Stimulated activated CD8-positive, alpha-beta memory T cell treated with anti-CD3 and anti-CD28 coated beads, Interleukin-15, amount 100 ng/mL, for 24 hours (primary cell): ENCODE measurements at places on chromosomes 12 and 14.

DNA sequence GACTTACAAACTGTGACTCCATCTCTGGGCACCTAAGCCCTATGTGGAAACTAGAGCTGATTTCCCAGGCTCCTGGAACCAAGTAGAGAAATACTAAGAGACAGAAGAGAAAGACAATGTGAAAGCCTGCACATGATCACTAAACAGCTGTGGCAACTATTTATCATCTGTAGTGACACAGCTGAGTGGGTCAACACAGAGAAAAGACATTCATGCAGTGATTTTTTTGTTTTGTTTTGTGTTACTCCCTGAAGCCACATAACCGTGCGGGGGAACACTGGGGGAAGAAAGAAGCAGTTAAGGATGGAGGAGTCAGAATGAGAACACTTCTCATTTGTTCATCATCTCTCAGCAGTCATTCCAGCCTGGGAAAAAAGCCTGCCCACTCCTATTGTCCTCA lies 1.5 kb downstream of the PRR4 start:
- DNase-seq: no peak

GRCh38 chr14:99662846-99663245 lies 17.9 kb downstream of the HHIPL1 start:
- DNase-seq: no peak

GRCh38 chr12:38708466-38708865 lies 196.9 kb downstream of the CPNE8 start:
- DNase-seq: no peak

- no peak for DNase-seq
Measured at GRCh38 chr12:131901431-131902331, 7.3 kb downstream of the ULK1 start.

GRCh38 chr14:85597701-85598100 lies 67.8 kb downstream of the FLRT2 start:
- no peak for DNase-seq

GRCh38 chr14:23696701-23697239 lies 60.6 kb downstream of the DHRS2 start:
- no peak for DNase-seq

GRCh38 chr12:107929436-107929835 lies 154.9 kb downstream of the ASCL4 start:
- DNase-seq: no peak

DNA sequence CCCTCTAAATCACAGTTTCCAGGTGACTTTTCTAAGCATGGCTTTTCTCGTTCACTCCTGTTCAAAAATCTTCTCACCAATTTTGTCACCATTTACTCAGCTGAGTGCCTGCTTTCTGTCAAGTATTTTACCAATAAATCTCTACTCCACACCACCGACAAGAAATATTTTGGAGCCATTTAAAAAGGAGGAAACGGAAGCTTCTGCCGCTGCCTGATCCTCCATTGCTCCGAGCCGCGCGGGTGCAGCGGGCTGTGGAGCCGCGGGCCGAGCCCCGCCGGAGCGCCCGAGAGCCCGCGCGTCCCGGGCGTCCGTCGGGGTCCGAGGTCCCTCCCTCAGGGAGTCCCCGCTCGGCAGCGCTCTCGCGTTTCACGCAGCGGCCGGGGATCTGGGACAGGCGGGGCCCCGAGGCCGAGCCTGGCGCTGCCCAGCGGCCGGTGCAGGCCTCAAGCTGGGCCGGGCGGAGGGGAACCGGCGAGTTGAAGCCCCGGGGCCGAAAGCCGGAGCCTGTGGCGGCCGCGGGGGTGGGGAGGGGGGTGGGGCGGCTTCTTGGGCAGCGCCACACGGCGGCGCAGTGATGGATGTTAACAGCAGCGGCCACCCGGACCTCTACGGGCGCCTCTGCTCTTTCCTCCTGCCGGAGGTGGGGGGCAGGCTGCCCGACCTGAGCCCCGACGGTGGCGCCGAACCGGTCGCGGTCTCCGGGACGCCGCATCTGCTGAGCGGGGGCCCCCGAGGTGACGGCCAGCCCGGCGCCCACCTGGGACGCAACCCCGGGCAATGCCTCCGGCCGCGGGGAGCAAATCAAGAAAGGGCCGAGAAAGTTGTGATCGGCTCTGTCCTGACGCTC lies 1.1 kb upstream of the HEBP1 start:
- no peak for DNase-seq

- DNase-seq: no peak
Measured at GRCh38 chr12:52280319-52280795, 5.9 kb downstream of the KRT86 start.

DNA sequence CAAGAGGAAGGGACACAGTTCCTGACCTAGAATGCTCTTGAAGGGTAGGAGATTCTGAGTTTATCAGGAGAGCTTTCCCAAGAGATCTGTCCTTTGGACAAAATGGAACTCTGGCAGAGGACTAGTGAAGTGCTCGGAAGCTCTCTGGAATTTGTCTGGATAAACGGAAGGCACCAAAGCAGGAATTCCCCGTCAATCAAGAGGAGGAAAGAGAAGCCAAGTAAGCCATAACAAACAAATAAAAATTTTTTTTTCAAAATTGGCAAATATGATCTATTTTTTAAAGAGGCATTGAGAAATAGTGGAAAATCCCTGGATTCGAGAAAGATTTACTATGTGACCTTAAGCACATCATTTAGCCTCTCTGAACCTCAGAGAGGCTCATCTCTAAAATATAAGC lies 99.2 kb downstream of the GRIN2B start:
- DNase-seq: no peak

- DNase-seq: no peak
Measured at GRCh38 chr12:26767865-26768264, 65.1 kb downstream of the ITPR2 start.

- no peak for DNase-seq
Measured at GRCh38 chr14:89139404-89140247, 277.4 kb downstream of the FOXN3 start.

DNA sequence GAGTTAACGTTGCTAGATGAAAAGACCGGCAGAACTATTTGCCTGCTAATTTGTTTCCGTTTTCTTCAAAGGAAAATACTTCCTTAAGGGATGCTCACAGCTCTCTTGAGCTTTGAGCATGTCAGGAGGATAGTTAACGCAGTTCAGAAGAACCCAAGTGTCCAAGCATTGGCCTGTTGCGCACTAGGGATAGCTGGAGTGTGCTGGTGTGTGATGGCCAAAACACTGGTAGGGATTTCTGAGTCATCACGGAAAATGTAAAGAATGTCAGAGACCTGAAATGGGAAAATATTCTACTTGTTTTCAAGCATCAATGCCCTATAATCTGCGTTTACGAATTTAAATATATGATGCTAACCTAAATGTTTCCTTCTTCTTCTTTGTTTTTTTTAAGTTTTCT lies 97.8 kb downstream of the VRK1 start:
- DNase-seq: no peak

DNA sequence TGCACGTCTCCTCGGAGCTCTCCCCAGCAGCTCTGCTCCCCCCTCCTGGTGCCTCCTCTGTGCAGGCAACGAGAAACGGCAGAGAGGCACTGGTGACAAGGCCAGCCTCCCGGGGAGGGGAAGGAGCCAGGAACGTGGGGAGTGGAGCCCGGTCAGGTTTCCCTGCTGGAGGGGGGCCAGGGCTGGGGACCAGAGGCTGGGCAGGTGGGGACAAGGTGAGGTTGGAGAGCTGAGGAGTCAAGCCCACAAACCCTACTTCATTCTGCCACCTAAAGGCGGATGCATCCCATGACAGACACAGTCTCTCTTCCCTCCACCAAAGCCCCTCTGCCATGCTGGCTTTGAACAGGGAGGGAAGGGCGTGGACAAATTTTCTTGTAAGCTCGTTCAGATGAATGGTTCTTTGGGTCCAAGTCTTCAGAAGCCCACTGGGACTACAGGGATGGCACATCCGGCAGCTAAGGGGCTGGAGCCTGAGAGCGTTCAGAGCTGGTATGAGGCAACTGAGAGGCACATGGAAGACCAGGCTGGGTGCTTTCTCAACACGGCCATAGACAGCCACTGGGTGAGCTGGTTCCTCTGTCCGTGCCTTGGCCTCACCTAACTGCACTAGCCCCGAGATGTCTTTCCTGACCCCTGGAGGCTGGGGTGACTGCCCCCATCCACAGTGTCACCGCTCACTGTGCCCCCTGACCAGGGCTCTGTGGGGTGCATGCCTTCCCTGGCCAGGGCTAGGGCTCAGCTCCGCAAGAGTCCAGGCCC lies 105.9 kb downstream of the RBM19 start:
- no peak for DNase-seq

GRCh38 chr12:65232476-65233077 lies 45.9 kb upstream of the MSRB3 start:
- DNase-seq: no peak

- no peak for DNase-seq
Measured at GRCh38 chr14:105490267-105490571, 827 bp upstream of the TEDC1 start.

- no peak for DNase-seq
Measured at GRCh38 chr14:42856106-42856505, 1249.4 kb downstream of the LRFN5 start.

DNA sequence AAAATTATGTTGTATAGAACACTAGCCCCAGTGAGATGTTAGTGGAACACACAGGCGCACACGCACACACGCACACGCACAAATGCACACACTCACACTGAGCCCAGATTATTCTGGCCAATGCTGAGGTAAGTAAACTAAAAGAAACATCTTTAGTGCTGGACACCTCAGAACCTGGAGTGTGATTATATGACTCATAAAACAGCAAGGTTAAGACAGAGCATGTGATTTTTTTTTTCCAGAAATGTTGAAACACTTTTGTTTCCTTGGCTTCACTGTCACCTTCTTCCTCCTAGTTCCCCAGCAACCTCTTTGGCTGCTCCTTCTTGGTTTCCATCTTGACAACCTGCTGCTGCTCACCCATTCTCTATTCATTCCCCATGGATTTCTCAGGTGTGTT lies 141.0 kb upstream of the ALG10B start:
- no peak for DNase-seq

- no peak for DNase-seq
Measured at GRCh38 chr14:64244279-64244678, 49.9 kb downstream of the ESR2 start.

- DNase-seq: no peak
Measured at GRCh38 chr12:5165296-5165970, 121.8 kb downstream of the KCNA5 start.

DNA sequence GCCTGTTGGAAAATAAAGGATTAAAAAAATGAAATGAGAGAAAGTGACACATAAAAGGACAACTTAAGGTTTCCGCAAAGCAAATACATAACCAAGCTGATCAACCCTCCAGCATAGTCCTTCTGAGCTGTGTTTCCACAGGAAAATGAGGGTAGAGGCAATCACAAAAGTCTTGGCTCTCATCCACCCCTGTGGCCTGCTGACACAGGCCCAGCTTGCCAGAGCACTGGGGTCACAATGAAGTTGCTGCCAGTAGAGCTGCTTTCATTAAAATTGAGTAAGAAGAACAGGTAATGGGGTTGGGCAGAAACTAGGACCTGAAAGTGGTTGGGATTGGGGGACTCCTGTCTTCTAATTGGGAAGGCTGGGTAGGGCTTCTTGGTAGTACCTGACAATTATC lies 65.9 kb downstream of the RERG start:
- no peak for DNase-seq

- no peak for DNase-seq
Measured at GRCh38 chr14:84003346-84003745, 1526.6 kb upstream of the FLRT2 start.

DNA sequence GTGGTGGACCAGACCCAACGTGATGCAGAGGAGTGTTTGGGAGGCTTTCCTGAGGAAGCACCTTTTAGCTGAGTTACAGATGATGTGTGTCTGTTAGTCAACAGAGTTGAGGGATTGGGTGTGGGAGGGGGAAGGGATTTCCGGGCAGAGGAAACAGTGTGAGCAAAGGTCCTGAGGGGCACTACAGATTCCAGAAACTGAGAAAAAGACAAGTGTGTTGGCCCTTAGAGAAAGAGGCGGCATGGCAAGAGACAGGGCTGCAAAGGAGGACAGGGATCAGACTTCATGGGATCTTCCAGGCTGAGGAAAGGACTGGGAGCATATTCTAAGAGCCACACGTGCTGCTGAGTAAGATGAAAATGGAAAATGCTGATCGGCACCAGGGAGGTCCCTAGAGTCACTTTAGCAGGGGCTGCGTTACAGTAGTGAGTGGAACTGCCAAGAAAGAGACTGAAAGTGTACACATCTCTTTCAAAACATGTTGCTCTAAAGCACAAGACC lies 9.4 kb upstream of the RPS6KL1 start:
- no peak for DNase-seq

DNA sequence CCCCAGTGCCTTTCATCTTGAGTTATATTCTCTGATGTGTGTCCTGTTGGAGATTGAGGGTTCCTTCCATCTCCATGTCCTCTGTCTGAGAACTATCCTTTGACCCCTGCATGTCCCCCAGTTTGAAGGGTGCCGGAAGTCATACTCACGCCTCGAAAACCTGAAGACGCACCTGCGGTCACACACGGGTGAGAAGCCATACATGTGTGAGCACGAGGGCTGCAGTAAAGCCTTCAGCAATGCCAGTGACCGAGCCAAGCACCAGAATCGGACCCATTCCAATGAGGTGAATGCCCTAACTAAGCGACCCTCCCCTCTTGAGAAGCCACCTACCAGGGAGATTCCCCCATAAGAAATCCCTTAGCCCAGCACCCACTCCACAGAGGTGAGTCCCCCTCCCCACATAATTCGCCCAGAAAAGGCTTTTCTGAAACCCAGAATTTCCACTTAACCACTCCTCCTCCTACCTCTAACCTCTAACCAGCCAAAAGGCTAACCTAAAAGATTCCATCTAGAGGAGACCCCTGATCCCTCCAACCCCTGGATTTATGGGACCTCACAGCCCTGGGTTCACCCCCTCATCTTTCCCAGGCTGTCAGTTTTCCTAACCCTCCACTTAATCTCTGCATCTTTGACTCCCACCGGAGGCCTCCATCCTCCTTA lies 7.8 kb downstream of the GLI1 start:
- no peak for DNase-seq

DNA sequence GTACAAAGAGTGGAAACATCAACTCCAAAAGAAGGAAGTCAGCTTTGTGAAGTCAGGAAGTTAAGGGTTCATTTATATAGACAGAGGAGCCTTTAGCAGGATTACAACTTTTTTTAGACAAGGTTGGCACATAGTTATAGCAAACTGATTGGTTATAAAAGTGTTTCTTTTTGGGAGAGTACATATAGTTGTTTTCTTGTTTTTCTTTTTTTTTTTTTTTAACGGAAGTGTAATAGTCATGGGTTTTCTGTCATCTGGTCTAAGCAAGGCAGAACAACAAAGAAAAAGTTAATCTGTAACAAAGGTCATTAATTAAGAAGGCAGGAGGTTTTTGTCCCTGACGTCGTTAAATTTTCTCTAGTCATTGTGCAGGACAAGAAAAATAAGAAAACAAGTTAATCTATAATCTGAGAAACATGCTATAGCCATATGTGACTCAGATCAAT lies 13.0 kb upstream of the MFAP5 start:
- DNase-seq: no peak

GRCh38 chr12:100830003-100830795 lies 35.6 kb downstream of the ANO4 start:
- no peak for DNase-seq

- DNase-seq: no peak
Measured at GRCh38 chr12:108856170-108856427, 1.3 kb downstream of the SSH1 start.

- no peak for DNase-seq
Measured at GRCh38 chr14:80323038-80323665, 111.8 kb upstream of the DIO2 start.

GRCh38 chr14:50756300-50756699 lies 74.7 kb downstream of the NIN start:
- no peak for DNase-seq

GRCh38 chr14:96176811-96177211 lies 27.8 kb upstream of the BDKRB2 start:
- no peak for DNase-seq
